NCI-H524 (cell line): ENCODE measurements at places on chromosomes 6 and 20.

DNA sequence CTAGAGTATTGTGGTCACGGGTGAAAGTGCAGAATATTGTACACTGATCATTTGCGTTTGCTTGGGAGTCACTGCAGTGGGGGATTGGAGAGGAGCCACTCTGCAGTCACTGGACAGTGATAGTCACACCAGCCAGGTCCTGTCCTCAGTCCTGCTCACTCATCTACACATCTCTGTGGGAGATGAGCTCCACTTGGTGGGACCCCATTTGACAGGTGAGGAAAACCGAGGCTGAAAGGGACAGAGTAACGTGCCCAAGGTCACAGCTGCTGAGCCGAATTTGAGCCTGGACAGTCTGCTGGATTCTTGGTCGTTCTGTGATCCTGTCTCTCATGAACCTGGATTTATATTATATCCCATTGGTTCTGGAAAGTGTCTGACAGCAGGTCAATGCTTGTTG lies 17.7 kb upstream of the PHACTR3 start:
- no peak for DNase-seq

DNA sequence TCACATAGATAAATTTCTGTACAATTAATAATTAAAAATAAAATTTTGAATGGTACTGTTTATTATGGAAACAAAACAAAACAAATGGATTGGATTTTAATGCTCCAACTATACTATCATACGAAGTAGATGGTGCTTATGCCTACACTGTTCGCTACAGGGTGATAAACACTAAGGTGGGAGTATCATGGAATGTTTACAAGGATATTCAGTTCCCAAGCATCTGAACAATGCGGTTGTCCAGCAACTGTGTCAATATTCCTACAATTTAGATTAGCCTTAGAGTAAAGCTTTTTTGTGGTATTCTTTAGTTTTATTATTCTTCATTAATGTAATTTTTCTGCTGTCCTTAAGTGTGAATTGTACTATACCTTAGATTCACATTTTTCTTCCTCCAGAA lies 105.1 kb downstream of the MMS22L start:
- no peak for DNase-seq

GRCh38 chr6:125370343-125370742 lies 68.6 kb upstream of the HDDC2 start:
- peak; percentile 68 for DNase-seq

DNA sequence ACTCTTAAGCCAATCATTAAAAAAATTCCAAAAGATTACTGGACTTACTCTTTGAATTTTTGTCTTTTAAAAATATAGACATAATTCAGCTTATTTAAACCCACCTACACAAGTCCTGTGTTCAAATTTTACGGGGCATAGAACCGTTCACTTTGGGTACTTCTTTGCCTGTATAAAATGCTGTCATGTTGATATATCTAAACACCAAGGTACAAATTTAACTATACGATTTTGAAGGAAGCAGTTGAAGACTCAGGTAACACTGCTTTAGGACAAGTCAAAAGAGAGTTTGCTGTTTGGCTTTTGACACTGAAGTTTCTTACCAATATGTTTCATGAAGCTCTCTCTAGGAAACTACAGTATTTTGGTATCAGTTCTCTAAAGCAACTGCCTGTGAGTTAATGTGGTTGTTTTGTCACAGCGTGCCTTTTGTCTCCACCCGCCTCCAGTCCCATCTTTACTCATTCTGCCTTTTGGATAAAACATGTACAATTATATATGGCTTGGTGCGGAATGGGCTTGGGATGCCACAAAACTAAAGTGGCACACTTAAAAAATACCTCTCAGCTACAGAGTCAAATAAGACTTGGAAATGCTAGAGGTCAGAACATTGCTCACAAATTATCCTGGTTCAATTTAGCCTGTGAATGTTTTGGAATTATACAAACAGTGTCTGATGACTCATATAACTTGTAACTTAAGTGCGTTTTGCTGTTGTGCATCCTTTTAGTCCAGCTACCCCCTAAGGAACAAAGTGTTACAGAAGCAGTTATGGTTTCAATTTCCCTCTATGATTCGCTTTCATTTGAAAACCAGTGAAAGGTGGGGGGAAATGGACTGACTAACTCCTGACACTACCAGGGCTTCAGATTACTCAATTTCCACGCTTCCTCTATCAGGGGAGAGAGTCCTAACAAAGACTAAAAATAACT lies 38.7 kb downstream of the RGS17 start:
- no peak for DNase-seq

DNA sequence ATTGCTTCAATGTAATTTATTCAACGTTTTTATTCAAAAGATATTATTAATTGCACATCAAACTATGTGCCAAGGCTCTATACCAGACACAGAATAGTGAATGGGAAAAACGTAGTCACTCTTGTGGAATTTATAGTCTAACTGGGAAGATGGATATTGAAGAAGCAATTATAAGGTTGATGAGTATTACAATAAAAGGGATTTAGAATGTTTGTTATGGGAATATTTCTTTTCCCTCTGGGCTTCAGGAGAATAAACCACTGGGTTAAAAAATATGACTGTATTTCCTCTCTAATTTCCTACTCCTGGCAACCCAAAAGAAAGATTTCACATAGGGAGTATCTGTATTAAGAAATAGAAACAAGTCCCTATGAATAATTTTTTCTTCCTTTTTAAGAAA lies 25.1 kb upstream of the UTRN start:
- no peak for DNase-seq

- no peak for DNase-seq
These were observed 411.9 kb upstream of the SASH1 start for GRCh38 chr6:147930745-147931144.

GRCh38 chr6:34238585-34239499 lies 2.2 kb downstream of the HMGA1 start:
- DNase-seq, result peak; percentile 84

DNA sequence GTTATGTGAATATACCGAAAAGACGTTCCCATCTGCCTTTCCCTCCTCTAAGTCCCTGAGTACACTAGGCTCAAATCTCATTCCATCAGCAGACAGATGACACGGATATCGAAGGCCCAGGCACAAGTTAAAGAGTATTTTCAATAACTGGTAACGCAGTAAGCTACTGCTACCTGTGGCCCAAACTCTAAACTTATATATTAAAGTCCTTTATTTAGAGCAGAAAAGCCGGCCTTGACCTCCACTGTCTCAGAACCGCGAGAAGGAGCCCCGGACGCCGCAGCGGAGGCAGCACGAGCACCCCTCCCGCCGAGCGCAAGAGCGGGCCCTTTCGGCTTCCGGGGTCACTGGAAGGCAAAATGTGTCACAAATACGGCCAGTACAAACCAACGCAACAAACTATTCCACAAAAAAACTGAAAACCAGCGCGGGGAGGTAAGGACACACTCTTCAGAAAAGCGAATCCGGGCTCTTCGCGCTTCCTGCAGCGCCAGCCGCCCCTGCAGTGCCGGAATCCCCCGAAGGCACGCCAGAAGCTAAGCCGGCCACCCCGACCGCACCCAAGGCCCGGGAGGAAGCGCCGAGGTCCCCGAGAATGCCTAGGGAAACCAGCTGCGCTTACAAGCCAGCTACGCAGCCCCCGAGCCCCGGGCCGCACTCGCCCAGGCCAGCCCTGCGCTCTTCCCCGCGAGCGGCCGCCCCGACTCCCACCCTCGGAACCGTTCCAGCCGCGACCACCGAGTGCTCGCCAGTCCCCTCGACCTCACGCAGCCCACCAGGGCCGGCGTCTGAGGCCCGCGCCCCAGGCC lies 681 bp downstream of the DIDO1 start:
- no peak for DNase-seq

DNA sequence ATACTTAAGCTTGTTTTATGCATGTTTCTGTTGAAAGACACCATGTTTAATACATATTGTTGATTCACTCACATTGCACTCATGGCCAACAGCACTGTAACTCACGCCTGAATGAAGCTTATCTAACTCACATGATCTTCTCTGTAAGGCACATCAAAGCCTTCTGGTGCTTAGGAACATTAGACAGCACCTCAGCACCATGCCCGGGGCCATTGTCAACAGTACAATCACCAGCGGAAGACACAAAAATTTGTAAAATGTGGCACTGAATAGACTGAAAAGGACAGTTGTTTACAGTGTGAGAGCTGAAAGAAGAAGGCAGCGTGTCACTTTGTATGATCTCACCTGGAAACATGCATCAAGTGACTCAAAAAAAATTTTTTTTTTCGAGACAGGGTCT lies 8.9 kb upstream of the TCF15 start:
- DNase-seq, result no peak

DNA sequence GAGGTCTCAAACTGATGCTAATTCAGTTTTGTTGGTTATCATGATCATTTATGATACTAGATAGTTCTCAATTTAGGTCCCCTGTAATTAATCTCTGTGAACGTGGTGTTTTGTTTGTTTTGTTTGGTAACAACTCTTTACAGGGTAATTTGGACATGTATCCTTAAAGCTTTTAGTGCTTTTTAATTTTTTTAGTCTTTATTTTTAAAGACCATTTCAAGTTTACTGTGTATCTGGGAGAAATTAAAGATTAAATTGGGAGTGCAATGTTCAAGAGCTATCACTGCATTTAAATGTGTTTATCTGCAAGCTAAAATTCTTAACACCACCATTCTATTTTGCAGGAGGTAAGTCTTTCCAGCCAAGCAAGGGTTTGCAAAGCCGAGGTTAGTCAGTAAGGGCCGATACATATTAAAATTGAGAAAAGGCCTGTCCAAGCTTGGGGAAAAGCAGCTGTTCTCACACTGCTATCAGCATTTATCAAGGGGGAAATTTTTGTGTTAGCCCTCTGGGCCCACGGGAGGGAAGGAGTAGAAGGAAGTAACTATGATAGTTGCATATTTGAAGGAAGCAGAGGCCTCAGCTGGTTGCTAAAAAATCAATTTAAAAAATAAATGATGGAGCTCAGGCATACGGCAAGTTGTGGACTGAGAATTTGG lies 59.3 kb upstream of the ZNF217 start:
- DNase-seq, result no peak

DNA sequence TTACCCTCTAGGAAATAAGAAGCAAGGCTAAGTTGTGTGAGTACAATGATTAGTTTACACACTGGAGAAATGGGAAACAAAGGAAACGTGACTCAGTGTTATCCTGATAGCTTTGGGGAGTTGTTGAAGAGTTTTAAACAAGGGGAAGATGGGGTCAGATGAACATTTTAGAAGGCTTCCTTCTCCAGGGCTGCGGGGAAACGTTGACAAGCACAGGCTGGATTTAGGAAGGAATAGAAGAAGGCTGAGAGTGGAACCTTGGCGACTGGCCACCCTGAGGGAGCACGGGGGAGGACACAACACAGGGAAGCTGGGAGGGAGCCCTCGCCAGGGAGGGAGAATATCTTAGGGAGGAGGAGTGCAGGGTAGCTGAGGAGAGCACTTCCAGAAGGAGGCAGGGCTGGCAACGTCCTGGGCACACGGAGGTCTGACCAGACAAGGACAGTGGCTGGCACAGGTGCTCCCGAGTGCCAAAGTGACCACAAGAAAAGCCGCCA lies 134.7 kb downstream of the AIG1 start:
- no peak for DNase-seq

DNA sequence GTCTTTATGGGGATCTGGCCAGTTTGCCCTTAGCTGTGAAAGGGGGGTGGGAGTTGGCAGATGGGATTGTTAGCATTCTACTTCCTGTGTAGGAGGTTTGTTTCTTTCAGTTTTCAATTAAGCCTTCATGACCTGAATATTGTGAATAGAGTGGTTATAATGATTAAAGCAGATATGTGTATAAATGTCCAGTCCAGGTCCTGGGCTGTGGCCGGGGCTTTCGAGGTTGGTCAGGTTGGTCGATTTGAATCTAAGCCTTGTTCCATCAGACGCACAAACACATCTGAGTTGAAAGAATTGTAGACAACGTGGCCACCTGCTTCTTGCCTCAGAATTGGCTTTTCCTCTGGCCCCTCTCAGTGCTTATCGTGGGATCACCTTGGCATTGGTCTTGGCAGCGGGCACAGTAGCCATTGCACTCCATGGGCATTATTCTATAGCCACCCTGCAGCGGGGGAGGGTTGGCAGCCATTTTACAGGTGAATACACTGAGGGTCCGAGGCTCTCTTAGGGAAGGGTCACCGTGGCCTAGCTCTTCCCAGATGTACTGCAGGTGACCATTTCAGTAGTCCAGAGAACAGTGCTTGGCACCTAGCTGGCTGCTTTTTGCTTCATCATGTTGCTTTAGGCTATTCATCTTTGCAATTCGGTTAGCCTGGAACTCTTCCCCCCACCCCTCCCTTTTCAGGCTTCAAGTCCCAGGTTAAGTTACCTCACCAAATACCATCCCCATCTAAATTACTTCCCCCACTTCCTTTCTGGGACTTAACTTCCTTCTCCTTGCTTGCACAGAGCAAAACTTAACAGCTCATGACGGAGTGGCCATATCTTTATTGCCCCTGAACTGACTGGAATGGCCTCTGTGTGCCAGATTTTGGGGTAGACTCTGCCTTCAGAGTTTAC lies 1.1 kb downstream of the RNF114 start:
- peak; percentile 26 for DNase-seq

DNA sequence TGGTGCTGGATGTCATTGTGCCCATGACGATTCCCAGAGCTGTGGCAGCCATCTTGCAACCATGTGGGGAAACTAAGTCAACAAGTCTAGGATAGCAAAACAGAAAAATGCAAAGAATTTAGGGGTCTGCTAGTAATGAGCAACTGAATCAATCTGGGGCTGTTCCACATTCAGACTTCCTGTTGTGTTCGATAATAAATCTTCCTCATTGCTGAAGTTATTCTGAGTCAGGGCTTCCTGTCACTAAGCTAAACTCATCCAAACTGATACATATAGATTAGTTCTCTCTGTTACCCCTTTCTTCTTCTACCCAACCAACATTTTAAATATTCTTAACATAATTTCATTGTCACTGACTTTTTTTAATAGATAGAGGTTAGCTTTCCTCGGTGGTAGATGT lies 205.9 kb downstream of the HACE1 start:
- no peak for DNase-seq

- no peak for DNase-seq
These were observed 164.8 kb downstream of the BACH2 start for GRCh38 chr6:90131614-90132423.

- DNase-seq, result no peak
These were observed at the start of gene OXT for GRCh38 chr20:3071610-3072529. Gene OXT (plus strand): TSS chr20:3071620. CDS start chr20:3071656, 36 bp downstream.

GRCh38 chr6:22068561-22069305 lies 228.1 kb downstream of the PRL start:
- no peak for DNase-seq

GRCh38 chr6:145491126-145491525 lies 244.2 kb downstream of the EPM2A start:
- no peak for DNase-seq

DNA sequence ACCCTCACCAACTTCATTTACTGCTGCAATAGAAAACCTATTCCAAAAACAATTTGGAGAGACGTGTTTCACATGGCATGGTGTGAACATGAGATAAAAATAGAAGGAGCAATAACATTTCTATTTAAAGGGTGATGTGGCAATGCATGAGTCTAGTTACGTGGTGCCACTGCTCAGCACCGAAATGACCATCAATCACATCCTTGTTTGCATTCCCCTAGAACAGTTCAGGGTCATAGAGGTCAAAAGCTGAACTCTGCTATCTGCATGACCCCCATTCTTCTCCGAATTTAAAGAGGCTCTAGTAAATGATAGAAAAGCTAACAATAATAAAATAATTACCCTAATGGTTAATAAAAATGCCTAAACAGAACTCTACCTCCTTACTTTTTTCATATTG lies 29.5 kb downstream of the ROS1 start:
- DNase-seq, result no peak

GRCh38 chr20:46939031-46939965 lies 44.7 kb downstream of the EYA2 start:
- DNase-seq, result peak; percentile 69

- DNase-seq, result no peak
These were observed 28.1 kb downstream of the RIOK1 start for GRCh38 chr6:7417684-7418083.

GRCh38 chr20:6993011-6993410 lies 225.5 kb downstream of the BMP2 start:
- DNase-seq, result no peak
